ENCODE measurements at places on chromosomes 7 and 10.

DNA sequence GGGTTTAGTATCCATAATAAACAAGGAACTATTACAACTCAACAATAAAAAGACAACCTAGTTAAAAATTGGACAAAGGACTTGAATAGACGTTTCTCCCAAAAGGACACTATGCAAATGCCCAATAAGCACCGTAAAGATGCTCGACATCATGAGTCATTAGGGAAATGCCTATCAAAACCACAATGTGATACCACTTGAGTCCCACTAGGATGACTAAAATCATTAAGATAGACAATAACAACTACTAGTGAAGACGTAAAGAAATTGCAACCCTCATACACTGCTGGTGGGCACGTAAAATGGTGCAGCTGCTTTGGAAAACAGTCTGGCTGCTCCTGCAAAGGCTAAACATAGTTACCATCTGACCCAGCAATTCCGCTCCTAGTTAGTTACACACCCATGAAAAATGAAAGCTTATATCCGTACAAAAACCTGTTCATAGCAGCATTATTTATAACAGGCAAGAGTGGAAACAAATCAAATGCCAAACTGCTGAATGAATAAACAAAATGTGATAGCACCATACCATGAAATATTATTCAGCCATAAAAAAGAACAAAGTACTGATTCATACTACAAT is 17.3 kb downstream of the CCDC3 start:
- no peak for DNase-seq

GRCh38 chr10:10831085-10831484 is 186.6 kb upstream of the CELF2 start:
- DNase-seq = no peak

DNA sequence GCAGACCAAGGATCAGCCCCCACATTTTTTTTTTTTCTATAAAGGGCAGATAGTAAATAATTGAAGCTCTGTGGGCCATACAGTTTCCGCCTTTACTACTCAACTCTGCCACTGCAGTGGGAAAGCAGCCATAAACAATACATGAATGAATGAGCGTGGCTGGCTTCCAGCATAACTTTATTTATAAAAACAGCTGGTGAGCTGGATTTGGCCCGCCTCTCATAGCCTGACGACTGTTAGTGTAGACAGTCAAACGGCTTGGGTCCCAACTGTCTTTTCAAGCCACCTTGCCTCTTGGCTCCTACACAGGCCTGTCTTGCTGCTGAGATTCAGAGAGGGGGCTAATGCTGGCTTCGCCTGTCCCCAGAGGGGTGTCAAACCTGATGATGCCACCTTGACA is 169.8 kb upstream of the GPR26 start:
- no peak for DNase-seq

DNA sequence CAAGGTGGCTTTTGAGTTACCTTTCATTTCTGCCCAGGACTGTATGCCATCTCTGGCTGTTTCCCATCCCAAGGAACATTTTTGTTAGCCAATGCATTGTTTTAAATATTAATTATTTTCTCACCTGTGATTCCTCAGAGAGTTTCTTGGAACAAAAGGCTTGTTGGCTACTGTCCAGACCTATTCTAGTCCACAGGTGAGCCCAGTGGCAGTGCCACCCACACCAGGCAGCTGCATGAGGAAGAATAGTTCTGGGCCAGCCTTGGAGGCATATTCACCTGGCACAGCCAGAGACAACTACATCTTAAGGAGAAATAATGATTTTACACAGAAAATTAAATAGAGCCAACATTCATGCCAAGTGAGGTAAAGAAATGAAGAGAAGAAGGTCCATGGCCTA is 123.9 kb downstream of the C1GALT1 start:
- no peak for DNase-seq

- DNase-seq = no peak
These were observed 355.1 kb downstream of the AUTS2 start for GRCh38 chr7:69953136-69954067.

DNA sequence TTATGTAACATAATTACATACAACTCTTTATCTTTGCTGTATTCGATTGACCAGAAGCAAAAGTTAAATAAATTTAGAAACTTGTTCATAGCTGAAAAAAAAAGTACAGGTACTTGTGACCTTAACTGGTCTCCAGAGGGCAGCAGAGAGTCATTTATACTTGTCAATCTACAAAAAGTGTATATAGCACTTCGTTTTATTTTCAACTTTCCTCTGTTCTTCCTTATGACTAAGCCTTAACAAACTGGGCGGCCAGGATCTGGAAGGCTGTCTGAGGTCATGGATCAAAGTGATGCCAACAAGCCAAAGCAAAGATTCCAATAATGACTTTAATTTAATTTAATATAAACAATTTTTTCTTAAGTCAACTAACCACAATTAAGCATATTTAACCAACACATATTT is 29.8 kb downstream of the C10orf67 start:
- DNase-seq = peak; percentile 22

- no peak for DNase-seq
These were observed 716.6 kb upstream of the GALNT17 start for GRCh38 chr7:70415179-70415972.

DNA sequence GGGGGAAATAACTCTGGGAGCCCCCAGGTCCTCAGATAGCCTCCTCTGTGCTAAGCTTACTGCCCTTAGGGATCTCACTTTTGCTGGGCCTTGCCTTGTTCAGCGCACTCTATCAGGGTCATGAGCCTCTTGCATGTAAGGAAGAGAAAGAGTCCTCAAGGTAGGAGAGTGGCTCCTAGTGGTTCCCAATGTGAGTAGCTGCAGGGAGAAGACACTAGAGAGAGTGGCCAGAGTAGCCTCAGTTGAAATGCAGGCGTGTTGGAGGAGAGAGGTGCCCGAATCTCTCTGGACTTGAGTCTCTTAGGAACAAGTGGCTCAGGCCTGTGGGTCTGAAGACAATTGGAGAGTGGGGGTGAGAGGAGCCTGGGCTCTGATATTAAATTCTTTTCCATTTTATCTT is 94.3 kb upstream of the SORCS3 start:
- no peak for DNase-seq

- DNase-seq = no peak
These were observed 321.4 kb upstream of the HGF start for GRCh38 chr7:82091126-82091684.

DNA sequence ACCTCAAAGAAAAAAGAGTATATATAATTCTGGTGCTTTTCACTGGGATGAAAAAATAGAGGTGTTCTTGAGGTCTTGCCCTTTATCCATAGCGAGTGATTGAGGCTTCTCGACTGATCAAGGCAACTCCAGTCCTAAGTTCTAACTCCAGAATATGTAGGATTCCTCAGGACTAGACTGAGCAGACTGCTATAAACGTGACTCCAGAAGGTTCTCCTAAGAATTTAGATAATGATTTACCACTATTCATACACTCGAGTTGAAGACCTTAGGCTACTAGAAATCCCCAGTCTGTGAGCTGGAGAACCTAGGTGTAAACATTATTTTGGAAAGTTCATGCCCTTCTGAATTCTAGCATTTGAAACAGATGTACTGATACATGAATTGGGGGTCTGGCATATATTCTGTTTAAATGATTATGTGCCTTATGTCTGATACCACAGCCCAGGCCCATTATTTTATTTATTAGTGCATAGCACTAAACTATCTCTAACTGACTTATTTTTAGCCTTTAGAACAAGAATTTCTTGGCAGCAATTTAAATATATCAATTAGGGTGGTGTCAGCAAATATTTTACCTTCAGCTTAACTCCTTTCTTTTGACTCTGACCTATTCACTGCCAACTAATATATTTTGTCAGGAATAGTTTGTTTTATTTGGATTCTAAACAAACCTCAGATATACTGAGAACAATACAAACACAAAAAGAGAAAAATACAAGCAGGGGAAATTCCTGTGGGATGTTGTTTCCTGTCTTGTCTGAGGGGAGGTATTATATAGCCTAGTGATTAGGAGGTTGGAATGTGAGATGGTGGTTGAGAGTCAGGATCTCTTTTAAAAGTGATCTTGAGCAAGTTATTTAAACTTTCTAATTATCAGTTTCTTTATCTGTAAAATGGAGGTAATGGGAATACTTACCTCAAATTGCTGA is 75.8 kb downstream of the PODXL start:
- DNase-seq = no peak

DNA sequence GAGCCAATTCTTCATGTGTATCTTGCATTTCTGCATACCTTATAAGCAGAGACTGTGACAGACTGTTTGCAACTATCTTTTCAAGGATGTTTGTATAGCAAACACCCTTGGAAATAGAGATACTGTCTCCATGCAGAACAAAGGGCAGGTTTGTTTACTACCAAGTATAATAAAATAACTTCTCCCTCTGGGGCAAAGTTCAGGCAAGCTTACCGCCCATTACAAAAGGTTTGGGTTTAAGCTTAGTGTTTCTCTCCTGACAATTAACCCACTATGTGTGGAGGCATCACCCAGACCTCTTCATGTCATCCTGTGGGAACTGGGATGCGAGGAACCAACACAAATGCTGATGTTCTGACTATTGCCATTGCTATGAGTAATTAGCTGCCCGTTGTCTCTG is 479.1 kb upstream of the ZMIZ1 start:
- no peak for DNase-seq

- no peak for DNase-seq
These were observed 39.4 kb upstream of the ZNF488 start for GRCh38 chr10:47423476-47423875.

- peak; percentile 19 for DNase-seq
These were observed 25.2 kb downstream of the LIPK start for GRCh38 chr10:88731296-88731695.

DNA sequence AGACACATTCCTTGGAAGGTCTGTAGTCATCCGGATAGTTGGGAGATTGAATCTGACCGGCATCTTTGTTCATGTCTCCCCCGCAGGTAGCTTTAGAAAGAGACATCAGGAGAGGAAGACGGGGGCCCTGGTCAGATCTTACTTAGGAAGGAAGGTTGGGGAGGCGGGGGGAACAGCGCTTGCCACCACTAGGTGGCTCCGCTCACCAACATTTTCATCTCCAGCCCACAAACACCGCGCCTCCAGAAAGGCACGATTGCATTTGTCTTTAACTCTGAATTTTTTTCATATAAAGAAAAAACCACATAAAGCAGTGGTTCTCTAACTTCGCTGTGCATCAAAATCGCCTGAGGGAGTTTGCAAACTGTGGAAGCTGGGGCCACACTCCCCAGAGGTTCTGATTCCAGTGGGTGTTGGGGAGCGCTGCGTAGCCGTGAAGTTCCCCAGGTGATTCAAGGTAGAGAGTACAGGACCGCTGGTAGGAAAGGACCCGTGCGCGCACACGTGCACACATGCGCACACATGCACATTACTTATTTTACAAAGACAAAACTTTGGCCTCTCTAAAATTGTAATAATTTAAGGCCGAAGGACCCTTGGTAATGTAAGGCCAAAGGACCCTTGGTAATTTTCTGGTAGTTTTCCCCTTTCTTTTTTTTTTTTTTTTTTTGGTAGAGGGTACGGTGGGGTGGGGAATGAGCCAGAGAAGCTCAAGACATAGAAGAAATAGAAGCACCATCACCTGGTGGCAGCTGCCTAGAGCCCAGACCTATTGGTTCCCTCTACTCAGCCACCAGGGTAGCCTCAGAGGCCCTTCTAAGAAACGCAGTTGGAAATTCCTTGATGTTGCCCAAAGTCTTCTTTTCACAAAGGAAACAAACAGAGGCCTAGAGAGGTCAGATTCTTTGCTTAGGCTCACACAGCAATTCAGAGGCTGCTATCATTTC is 37.4 kb upstream of the OPALIN start:
- DNase-seq = peak; percentile 90

DNA sequence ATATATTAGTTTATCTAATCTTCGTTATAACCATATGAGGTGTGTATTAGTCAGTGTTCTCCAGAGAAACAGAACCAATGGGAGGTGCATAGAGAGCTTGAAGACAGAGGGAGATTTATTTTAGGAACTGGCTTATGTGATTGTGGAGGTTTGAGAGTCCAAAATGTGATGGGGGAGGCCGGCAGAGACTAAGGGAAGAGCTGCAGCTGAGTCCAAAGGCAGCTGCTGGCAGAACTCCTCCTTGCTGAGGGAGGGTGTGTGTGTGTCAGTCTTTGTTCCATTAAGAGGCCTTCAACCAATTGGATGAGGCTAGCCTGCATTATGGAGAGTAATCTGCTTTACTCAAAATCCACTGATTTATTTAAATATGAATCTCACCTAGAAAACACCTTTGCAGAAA is 165.1 kb downstream of the SH3PXD2A start:
- DNase-seq = no peak

DNA sequence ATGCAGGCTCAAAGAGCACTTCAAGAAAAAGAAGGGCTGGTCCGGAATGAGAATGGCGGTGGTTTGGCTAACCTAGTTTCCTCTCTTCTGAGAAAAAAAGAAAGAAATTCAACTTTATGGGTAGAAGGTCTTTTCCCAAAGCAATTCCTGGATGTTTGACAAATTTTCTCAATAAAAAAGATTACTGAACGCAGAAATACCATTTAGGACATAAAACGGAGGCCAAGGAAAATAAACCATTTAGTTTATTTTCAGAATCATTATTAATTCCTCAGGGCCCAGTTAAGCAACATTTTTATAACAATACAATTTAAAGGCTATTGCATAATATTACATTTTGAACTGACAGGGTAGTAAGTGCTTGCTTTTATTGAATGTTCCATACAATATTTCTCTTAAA is 284.6 kb upstream of the ANKRD30A start:
- DNase-seq = no peak

DNA sequence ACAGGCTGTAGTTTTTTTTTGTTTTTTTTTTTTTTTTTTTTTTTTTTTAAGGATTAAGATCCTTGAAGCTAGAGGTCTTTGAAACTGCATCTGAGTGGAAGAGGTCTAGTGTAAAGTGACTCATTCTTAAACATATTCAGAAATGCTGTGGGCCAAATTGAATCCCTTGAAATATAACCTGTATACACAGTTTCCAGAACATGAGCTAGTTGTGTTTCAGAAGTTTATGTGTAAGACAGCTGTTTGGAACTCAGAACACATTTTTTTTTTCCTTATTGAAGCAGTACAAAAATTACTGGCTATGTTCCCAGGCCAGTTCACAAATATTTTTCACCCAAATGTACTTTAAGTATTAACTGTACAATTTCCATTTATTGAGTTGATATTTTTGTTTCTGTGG is 67.9 kb downstream of the PPP1R9A start:
- DNase-seq = no peak

GRCh38 chr7:636396-636795 is 90.1 kb upstream of the DNAAF5 start:
- peak; percentile 66 for DNase-seq

GRCh38 chr7:158495786-158496185 is 91.8 kb downstream of the PTPRN2 start:
- peak; percentile 29 for DNase-seq

GRCh38 chr10:31072451-31072850 is 40.8 kb upstream of the ZNF438 start:
- no peak for DNase-seq

DNA sequence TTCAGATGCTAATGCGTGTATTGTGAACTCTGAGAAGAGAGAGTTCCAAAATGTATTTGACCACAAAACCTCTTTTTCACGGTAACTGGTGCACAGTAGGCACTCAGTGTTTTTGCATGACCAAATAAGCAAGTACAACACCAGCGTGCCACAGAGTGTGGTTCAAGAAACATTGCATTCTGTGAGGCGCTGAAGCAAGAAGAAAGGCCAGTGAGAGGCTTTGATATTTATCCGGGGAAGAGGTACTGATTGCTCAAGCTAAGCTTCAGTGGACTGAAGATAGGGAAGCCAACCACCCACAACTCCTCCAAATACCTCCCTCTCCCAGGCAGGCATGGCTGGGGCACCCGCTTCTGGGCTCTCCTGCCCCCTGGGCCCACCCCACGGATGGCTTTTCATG is 611.2 kb downstream of the SDK1 start:
- DNase-seq = no peak

- DNase-seq = no peak
These were observed 7.9 kb upstream of the EN2 start for GRCh38 chr7:155449869-155450557.

Data from iPS-NIHi11 (cell line).